Endothelial cell (in vitro differentiated cells): ENCODE measurements at places on chromosomes 16 and 17.
A peak's percentile ranks its signal among the peaks of the same experiment; 100 is the strongest.

DNA sequence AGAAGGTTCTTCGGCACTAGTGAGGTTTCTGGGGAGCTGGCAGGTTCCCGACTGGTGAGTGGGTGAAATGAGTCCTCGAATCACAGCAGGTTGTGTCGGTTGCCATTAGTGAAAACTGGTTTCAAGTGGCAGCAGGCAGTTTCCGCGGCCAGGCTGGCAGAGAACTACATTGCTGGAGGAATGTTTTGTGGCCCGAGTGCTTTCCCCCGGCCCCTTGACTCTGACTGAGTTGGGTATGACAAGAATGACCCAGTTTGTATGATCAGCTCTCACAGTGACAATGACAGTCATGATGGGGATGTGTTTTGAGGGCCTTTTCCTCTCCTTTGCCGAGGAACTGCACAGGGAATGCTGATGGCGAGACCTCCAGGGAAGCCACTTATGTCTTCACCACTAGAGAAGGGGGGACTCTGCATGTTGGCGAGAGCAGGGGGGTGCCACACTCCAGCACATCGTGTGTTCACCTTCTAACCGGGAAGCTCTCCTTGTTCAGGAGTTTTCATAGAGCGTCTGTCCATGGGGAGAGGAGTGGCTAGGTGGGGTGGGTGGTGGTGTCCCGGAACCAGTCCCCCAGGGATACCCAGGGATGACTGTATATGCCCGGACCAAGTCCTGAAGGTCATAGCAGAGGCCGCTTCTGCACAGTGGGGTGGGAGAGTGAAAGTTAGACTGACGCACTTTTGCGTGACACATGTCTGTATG is 206.0 kb upstream of the CHMP6 start:
- H3K36me3 ChIP-seq = no peaks in the 10 kb centered on the region
- peaks cover 47% of the 10 kb centered on the region for H3K4me1 ChIP-seq
- H3K27ac ChIP-seq = no peak overlapping the region

DNA sequence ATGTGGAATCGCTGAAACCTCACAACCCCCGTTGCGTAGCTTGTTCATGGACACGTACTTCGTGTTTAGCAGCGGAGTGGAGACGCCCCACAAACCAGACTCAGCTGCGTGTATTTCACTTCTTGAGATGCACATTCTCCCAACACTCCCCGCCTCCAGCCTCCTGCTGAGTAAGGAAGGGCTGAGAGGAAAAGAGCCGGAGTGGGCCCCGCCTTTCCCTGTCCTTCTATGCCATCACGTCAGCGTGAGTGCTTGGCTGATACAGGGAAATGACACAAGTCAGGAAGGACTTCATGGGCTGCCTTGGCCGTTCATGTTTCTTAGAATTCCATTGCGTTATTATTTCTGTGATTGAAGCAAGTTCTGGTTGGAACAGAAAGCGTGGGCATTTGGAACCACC is 68.6 kb upstream of the CBX4 start:
- no peak for DNase-seq
- H3K27me3 ChIP-seq = peaks cover 4% of the 10 kb centered on the region
- H3K4me1 ChIP-seq = no peaks in the 10 kb centered on the region
- H3K27ac ChIP-seq = no peak overlapping the region
- H3K36me3 ChIP-seq = no peaks in the 10 kb centered on the region

GRCh38 chr17:66855204-66855603 is 20.3 kb downstream of the CACNG5 start:
- no peak overlapping the region for H3K27ac ChIP-seq
- H3K4me3 ChIP-seq = no peak overlapping the region
- H3K27me3 ChIP-seq = peaks cover 1% of the 10 kb centered on the region
- H3K36me3 ChIP-seq = no peaks in the 10 kb centered on the region
- no peak for DNase-seq

GRCh38 chr16:77238593-77238992 is 39.4 kb downstream of the SYCE1L start:
- no peaks in the 10 kb centered on the region for H3K36me3 ChIP-seq
- H3K4me3 ChIP-seq = no peak overlapping the region
- no peaks in the 10 kb centered on the region for H3K27me3 ChIP-seq
- peaks cover 4% of the 10 kb centered on the region for H3K4me1 ChIP-seq
- DNase-seq = no peak

DNA sequence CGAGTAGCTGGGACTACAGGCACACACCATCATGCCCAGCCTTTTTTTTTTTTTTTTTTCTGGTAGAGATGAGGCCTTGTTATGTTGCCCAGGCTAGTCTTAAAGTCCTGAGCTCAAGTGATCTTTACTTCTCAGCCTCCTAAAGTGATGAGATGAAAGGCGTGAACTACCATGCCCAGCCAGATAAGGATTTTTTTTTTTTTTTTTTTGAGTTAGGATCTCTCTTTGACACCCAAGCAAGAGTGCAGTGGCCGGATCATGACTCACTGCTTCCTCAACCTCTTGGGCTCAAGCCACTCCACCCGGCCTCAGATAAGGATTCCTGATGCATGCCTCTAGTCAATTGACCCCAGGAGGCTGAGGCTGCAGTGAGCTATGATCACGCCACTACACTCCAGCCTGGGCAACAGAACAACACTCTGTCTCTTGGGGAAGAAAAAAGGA is 11.2 kb upstream of the PLEKHG4 start:
- H3K36me3 ChIP-seq = no peaks in the 10 kb centered on the region
- no peak overlapping the region for H3K27ac ChIP-seq
- DNase-seq = no peak
- peaks cover 15% of the 10 kb centered on the region for H3K4me1 ChIP-seq
- H3K4me3 ChIP-seq = no peak overlapping the region

DNA sequence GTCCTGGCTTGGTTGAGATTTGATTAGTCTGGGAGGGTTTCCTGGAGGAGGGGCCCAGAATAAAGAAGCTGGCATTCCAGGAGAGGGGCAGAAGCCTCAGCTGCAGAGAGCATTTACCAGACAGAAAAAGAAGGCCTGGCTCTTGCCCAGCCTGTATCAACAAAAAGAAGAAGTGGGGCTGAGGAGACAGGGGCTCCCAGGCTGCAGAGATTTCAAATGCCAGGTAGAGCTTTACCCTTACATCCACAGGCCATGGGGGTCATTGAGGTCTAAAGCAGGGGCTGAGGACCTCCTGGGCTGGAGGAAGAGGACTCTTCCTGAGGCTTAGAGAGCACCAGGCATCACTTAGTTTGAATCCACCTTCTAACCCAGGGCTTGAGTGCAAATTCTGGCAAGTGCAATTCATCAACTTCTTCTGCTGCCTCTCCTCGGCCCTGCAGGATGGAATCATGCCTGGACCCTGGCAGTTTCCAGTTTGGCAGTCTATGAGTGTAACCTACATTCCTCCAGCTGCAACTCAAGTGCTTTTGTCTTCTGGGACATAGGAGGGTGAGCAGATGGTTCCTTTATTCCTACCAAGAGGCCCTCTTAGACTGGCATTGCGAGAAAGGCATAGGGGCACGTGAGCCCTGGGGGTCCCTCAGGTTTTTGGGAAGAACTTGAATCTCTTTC is 15.3 kb downstream of the CA7 start:
- DNase-seq = no peak
- H3K27me3 ChIP-seq = peaks cover 3% of the 10 kb centered on the region
- no peak overlapping the region for H3K4me3 ChIP-seq
- H3K36me3 ChIP-seq = no peaks in the 10 kb centered on the region
- H3K27ac ChIP-seq = no peak overlapping the region

DNA sequence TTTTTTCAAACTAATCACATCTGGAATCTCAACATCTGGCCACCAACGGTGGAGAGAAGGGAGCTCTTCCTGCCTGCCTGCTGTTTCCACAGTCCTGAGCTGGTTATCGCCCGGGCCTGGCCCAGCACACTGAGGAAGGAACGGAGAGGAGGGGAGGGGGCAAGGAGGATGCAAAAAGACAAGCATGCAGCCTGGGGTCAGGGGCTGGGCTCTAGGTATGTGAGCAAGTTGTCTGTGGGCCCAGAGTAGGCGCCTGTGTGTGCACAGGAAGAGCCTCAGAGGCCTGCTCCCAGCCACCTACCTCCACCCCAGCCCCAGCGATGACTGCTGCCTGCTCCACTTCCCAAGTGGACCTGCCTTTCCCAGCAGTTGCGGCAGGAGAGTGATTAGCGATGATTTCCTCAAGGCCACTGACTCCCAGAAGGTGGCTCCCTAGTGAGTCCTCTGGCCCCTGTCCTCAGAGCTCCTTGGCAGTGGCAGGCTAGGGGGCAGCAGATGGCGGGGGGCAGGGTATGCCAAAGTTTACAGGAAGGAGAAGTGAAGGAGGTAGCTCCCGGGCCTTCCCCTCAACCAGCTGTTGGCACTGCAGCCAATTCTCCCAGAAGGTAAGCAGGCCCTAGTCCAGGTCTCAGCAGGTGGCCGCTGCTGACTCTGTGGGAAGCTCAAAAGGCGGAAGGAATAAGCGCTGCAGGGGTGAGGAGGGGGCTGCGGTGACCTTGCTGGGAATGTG is 27.0 kb upstream of the RASD1 start:
- no peak overlapping the region for H3K4me3 ChIP-seq
- DNase-seq = peak; percentile 38
- no peak overlapping the region for H3K27ac ChIP-seq
- peaks cover 20% of the 10 kb centered on the region for H3K4me1 ChIP-seq

DNA sequence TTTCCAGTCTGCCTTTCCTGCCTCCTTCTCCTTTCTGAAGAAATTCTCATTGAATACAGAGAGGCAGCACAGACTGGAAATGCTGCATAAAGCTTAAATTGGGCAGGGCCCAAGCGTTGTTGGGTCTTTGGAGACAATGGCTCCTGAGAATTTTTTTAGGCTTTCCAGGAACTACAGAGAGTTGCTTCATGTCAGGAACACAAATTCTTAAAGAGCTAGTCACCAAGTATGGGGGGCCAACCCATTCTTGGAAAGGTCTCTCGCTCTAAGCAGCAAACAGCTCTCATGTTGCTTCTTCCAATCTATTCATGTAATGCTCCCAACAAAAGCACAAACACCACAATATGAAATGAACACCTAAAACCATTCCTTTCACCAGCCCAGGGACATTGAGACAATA is 6.9 kb downstream of the HNF1B start:
- DNase-seq = no peak
- peaks cover 2% of the 10 kb centered on the region for H3K4me1 ChIP-seq
- H3K4me3 ChIP-seq = no peak overlapping the region
- peaks cover 7% of the 10 kb centered on the region for H3K27me3 ChIP-seq

DNA sequence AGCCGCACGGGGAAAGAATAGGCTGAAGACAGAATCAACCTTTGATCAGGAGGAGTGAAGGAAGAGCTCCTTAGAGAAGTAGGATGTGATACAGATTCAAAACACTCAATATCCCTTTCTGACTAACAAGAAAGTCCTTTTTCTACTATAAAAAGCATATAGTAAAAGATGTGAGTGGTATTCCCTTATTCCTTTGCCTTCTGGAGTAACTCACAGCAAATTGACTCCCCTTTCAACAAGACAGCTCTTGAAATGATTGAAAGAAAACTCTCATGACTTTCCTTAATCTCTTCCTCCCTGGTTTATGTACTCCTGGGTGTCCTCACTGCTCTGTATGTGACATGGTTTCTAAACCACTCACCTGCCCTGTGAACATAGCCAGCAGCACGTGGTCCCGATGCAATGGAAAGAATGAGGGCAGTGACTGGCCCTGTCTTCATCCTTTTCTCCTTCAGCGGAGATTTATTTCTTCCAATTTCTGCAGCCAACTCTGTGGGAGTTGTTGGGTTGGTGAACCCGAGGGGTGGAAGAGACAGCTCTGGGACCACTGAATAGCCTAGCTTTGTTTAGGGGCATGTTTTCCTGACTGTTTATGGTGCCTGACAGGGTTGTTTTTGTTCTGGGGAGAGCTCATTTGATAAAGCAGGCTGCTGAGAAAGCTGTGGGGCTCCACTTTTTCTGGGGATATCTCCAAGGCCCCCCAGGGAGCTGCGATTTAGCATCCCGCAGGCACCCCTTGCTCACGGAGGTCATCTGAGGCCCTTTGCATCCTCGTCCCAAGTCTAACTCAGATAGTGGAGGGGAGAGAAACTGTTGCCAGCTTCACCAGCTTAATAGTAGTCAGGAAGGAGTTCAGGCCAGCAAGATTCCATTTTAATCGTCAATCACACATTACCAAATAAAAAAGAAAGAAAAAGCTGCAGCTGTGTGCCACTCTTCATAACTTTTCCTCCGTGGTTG is 46.7 kb downstream of the MAP2K6 start:
- no peaks in the 10 kb centered on the region for H3K36me3 ChIP-seq
- no peak overlapping the region for H3K4me3 ChIP-seq

- H3K36me3 ChIP-seq = peaks cover 4% of the 10 kb centered on the region
- DNase-seq = no peak
- H3K27ac ChIP-seq = no peak overlapping the region
- no peak overlapping the region for H3K4me3 ChIP-seq
- no peaks in the 10 kb centered on the region for H3K27me3 ChIP-seq
Measured at GRCh38 chr17:69654981-69655855, 240.7 kb downstream of the MAP2K6 start.

- H3K27ac ChIP-seq = peak overlapping the region; percentile 24
- peaks cover 14% of the 10 kb centered on the region for H3K27me3 ChIP-seq
- DNase-seq = peak; percentile 84
- H3K4me1 ChIP-seq = peaks cover 22% of the 10 kb centered on the region
- no peaks in the 10 kb centered on the region for H3K36me3 ChIP-seq
Measured at GRCh38 chr16:86044241-86044671, 145.3 kb downstream of the IRF8 start.

DNA sequence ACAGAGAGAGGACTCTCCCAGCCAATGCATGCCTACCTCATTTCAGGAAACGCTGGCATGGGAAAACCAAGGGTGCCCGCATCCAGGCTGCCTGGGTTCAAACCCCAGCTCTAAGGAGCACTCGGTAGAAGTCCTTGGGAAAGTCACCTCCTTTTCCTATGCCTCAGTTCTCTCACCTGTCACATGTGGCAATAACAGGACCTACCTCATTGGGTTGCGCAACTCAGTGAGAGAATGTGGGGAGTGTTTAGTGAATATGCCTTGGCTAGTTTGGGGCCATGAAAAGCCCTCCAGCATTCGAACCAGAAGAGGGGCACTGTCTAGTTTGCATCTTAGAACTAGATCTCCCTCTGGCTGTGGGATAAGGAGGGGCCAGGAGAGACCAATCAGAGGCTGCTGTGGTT is 9.0 kb upstream of the NXPH3 start:
- H3K36me3 ChIP-seq = no peaks in the 10 kb centered on the region
- H3K27me3 ChIP-seq = peaks cover 3% of the 10 kb centered on the region
- DNase-seq = no peak
- no peak overlapping the region for H3K27ac ChIP-seq
- peaks cover 4% of the 10 kb centered on the region for H3K4me1 ChIP-seq

- peak overlapping the region; percentile 55 for H3K27ac ChIP-seq
- no peak for DNase-seq
- peak overlapping the region; percentile 74 for H3K4me3 ChIP-seq
- peaks cover 6% of the 10 kb centered on the region for H3K27me3 ChIP-seq
- H3K4me1 ChIP-seq = peaks cover 17% of the 10 kb centered on the region
Measured at GRCh38 chr16:83781-84615, 6.0 kb downstream of the MPG start.

- H3K4me3 ChIP-seq = no peak overlapping the region
- no peak for DNase-seq
- H3K27ac ChIP-seq = no peak overlapping the region
- H3K36me3 ChIP-seq = peaks cover 3% of the 10 kb centered on the region
- H3K4me1 ChIP-seq = peaks cover 28% of the 10 kb centered on the region
Measured at GRCh38 chr17:27530764-27531391, 74.6 kb downstream of the KSR1 start.

DNA sequence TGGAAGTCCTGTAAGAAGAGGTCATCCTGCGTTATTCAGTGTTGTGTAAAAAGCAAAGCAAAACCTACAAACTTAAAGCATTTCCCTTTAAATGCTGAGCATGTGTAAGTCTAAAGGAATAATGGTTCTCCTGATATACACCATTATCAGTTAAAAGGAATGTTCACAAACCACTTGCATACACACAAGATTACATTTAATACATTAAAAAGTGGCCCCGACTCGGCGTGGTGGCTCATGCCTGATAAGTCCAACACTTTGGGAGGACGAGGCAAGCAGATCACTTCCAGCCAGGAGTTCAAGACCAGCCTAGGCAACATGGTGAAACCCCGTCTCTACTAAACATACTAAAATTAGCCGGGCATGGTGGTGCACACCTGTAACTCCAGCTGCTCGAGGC is 30.5 kb downstream of the CPPED1 start:
- no peak overlapping the region for H3K27ac ChIP-seq
- H3K4me3 ChIP-seq = no peak overlapping the region
- peaks cover 1% of the 10 kb centered on the region for H3K27me3 ChIP-seq
- peaks cover 8% of the 10 kb centered on the region for H3K36me3 ChIP-seq
